WTC11 (cell line): ENCODE measurements at places on chromosomes 13 and 19.

GRCh38 chr19:16233836-16234551 lies 36.3 kb downstream of the AP1M1 start:
- no peak for DNase-seq

DNA sequence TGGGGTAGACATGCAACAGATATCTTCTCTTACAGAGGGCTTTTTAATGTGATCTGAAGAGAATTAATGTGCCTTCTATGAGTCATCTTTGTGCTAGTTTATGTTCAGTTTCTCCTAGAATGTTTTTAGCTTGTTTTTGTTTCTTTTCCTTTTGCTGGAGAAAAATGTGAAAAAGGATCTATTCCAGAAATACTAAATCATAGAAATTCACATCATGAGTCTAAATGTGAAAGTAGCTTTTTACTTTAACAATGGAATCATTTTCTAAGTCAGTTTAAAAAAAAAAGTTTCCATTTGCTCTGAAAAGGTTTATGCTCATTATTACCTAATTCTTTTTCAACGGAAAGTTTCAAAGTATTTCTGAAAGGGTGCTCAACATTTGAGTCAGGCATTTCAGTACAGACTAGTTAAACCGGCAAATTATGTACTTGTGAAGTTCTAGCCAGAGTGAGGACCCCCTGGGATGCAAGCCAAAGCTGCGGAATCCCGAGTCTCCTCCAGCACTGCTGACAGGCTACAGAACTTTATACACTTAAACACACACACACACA lies 72.9 kb downstream of the SPATA13 start:
- DNase-seq = peak; percentile 31

DNA sequence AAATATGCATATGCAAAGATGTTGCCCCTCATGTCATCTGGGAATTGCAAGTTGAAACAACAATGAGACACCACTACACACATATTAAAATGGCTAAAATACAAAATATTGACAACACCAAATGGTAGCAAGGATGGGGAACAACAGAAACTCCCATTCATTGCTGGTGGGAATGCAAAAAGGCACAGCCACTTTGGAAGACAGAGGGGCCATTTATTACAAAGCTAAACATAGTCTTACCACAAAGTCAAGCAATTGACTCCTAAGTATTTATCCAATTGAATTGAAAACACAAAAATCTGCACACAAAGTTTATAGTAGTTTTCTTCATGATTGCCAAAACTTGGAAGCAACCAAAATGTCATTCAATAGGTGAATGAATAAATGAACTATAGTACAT lies 6.1 kb upstream of the SERPINE3 start:
- no peak for DNase-seq

DNA sequence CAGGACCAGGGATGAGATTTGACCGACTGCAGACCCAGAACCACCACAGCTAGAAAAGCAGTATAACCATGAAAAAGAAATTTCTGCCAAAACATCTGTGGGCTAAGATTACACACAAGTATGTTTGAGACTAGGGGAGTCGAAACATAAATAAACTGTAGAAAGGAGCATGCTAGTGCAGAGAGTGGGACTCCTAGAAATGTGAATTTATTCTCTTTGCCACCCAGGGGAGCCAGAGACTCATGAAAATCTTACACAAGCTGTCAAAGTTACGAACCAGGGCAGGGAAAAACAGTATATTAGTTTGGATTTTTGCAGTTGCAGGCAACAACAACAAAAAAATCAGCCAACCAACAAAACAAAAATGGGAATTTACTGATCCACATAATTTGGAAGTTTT lies 12.3 kb upstream of the HSPH1 start:
- DNase-seq = no peak

DNA sequence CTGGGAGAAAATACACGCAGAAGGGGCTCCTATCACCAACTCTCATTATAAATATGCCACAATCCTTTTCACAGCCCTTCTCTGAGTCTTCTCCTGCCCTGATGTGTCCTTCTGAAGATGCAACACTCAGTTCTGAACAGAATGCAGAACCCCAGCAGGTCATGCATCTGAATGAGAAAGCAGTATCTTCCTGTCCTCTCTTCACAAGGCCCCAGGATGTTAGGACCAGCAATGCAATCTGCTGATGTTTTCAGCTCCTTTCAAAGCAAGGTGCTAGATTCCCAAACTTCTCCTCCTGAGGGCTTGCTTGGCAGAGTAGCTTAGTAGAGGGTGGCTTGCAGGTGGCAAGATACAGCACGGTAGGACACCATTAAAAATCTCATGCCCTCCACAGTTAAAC lies 22.3 kb upstream of the DOCK9 start:
- no peak for DNase-seq

DNA sequence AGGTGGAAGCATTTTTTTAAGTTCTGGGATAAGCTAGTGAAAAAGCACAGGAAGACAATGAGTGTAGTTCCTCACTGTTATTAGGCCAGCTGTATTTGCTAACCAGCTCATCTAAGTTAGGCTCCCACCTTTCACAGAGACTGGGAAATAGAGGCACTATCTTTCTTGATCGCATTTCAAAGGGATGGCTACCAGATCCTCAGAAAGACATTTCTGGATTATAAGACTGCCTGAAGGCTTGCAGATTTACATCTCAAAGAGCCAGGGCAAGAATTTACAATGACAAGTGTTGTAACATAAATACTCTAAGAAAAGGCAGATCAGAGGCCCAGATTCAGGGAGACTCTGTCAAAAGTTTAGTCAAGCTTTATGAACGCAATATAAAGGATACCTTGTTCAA lies 1005.5 kb downstream of the PCDH9 start:
- DNase-seq = no peak

DNA sequence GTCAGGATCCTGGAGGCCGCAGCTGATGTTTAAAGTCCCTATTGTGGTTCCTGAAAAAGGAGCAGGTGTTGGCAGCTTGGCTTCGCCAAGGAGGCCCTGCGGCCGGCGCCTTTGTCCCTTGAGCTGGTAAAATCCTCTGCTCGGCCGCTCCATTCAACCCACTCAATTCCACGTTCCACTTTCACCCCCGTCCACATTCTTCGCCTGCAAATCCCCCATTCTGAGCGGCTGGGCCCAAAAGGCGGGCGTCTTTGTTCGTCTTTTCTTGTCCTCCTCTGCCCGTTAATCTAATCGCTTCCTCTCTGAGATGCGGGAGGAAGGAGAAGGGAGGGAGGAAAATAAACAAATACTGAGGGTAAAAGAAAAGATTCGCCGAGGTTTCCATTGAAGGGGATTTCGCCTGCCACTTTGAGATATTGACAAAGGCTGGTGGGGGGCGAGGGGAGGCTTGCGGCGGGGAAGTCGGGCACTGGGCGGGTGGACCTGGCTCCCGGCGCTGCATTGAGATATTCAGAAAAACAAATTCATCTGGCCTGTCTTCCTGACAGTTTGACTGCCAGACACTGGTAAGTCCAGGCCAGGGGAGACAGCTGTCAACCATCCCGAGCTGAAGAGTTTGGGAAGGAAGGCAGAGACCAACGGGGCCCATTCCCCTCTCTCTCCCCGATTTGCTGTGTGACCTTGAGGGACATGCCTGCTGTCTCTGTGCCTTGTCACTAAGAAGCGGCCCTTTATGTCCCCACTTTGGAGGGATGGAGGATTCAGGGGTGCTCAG lies 37.6 kb downstream of the ZNRF4 start:
- no peak for DNase-seq

DNA sequence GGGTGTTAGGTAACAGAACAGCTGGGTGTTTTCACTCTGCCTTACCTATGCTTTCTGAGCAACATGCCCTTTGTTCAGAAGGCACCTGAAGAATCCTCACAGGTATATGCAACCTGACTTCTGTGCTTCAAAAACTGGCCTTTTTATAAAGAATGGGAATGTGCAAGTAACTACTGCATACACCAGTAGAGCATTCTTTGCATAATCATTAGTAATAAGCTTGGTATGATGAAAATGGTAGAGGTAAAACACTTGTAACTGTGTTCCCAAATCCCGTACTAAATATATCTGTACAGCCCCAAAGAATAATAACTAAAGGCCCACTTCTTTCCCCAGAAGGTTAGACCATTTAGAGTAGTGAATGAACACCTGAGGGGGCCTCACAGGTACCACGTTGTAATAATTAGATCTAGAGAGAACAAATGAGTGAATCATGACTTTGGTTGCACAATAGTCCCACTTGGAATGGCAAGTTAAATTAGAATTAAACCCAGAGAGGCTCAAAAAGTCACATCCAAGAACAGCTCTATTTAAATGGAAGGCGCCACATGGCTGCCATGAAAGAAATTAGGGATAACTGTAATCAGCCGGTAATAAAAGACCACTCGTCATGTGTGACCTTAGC lies 413.9 kb downstream of the KLF12 start:
- no peak for DNase-seq

DNA sequence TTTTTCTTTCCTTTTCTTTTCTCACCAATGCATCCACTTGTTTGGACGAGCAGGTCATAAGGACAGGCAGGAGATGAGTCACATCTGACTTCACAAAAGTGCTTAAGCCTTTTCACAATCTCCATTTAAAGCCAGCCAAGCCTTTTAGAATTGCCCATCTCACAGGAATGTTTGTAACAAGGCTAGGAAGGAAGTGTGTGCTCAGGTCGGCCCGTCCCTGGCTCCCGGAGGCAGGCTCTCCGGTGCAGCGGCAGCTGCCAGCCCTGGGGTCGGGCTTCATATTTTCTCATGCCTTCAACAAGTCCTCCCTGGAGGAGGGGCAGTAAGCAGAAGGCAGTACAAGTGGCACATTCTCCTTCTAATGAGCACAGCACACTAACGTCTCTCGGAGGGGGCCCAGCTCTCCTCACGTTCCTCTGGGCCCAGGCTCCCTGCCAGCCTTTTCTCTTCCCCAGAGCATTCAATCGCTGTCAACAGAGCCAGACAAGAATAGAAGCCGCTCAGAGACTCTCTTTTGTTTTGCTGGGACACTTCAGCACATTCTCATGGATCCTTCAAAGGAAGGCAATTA lies 180.5 kb downstream of the COL4A1 start:
- no peak for DNase-seq

DNA sequence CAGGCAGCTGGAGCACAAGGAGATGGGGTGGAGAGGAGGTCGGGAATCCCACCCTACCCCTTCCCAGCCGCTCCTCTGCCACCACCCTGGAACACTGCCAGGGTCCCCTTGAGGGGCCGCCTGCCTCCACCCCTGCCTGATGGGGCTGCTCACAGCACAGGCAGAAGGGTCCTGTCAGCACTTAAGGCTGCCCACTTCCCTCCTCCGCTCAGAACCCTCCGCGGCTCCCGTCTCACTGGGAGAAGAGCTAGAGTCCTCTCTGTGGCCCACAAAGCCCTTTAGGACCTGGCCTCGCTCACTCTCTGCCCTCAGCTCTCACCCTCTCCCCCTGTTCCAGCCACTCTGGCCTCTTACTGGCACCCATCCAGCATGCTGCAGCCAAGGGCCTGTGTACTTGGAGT lies 3.4 kb upstream of the POLD1 start:
- DNase-seq = no peak
